Activated B cell treated with CpG ODN at 0.5 μM for 24 hours (primary cell): ENCODE measurements at places on chromosomes 1 and 21. TPM values are rescaled to one million over a fixed set of nuclear protein-coding genes. Genes with fewer than 3 reads are reported as not detected.
A peak's percentile ranks its signal among the peaks of the same experiment; 100 is the strongest.

DNA sequence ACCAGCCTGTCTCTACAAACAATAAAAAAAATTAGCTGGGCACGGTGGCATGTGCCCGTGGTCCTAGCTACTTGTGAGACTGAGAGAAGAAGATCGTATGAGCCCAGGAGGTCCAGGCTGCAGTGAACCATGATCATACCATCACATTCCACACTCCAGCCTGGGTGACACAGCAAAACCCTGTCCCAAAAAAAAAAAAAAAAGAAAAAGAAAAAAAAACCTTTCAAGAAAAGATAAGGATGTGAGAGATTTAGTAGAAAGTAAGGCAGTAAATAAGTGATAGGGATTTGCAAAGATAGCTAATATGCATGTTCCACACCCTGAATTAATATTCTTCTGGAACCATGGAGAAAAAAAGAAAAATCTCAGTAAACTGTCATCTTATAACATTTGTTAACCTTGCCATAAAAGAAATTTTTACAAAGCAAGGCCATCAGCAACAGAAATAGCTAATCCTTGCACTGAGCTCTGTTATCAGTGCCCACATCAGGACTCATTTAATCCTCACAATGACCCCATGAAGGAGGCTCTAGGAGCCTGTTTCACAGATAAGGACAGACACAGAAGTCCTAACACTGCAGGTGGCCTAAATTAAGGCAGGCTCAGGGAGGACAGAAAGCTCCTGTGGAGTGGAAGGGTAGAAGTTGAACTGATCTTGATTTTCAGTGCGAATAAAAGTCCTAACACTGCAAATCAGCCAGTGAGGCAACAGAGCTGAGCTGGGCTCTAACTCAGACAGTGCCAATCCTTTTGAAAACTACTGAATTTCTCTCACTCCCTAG lies 7.6 kb downstream of the GNB1 start:
- DNase-seq: no peak
- peak overlapping the region; percentile 61 for H3K27ac ChIP-seq
- H3K4me3 ChIP-seq: no peak overlapping the region

DNA sequence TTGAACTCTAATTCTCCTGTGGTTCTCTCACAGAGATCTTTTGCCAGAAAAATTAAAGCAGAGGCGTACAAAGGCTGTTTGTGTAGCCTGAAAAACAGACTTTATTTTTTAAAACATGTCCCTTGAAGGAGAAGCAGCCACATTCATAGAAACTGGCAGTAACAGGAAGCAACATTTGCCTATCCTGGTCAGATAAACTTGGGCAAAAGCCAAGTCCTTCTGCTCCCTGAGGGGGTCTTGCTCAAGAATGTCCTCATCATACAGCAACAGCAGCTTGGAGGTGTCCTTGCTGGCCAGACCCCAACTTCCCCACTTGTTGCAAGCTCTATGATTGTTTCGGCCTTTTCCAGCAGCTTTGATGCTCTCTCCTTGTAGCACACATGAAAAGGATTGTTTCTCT lies 36.3 kb downstream of the MSTO1 start:
- no peak overlapping the region for H3K4me3 ChIP-seq
- H3K27me3 ChIP-seq: no peaks in the 10 kb centered on the region
- H3K4me1 ChIP-seq: peaks cover 4% of the 10 kb centered on the region
- no peak for DNase-seq
- peaks cover 5% of the 10 kb centered on the region for H3K36me3 ChIP-seq

VAV3 gene
- total RNA-seq: 28.7 and 29.1 TPM in 2 replicates

DNA sequence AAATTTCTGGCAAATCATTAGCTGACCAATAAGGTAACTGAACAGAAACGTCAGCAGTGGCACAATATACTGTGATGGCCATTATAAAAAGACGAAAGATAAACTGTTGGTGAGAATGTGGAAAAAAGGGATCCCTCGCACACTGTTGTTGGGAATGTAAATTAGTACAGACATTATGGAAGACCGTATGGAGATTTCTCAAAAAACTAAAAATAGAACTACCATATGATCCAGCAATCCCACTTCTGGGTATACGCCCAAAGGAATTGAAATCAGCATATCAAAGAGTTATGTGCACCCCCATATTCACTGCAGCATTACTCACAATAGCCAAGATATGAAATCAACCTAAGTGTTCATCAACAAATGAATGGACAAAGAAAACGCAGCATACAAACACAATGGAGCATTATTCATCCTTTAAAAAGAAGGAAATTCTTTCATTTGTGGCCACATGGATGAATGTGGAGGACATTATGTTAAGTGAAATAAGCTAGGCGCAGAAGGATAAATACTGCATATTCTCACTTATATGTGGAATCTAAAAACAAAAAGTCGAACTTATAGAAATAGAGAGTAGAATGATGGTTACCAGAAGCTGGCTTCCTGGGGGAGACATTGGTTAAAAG lies 257.7 kb downstream of the RHOU start:
- DNase-seq: no peak
- peaks cover 17% of the 10 kb centered on the region for H3K4me1 ChIP-seq
- H3K27me3 ChIP-seq: peaks cover 3% of the 10 kb centered on the region
- no peak overlapping the region for H3K4me3 ChIP-seq
- no peak overlapping the region for H3K27ac ChIP-seq
